K562 (cell line): ENCODE measurements at places on chromosomes 2 and 18.

- DNase-seq = no peak
These were observed 11.0 kb downstream of the PLA2R1 start for GRCh38 chr2:160051371-160051800.

GRCh38 chr2:142863485-142863961 lies 13.9 kb upstream of the KYNU start:
- no peak for DNase-seq

DNA sequence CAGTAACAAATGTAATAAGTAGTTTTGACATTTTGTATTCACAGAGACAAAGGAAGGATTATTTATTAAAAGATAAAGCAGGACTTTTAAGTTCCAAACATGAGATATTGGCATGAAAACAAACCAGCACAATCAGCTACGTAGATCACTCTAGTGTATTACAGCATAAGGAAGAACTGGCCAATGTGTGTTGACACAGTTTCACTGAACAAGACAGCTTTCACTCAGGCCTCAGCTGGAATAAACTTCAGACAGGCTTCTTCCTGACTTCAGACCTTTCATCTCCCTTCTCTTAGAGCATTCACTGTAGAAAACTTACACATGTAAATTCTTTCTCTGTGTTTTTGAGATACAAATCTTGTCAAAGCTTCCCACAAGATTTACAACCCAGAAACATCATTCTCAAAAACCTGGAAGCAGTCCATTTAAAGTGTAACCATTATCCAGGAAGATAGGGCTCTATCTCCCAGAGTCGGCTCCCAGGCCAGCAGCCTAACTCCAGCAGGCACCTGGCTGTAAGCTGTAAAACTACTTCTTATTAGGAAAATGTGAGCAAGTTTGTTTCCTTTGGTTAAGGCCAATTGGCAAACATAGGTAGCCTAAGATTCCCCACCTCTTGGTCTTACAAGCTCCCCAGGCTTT lies 768.3 kb upstream of the CDH7 start:
- no peak for DNase-seq

DNA sequence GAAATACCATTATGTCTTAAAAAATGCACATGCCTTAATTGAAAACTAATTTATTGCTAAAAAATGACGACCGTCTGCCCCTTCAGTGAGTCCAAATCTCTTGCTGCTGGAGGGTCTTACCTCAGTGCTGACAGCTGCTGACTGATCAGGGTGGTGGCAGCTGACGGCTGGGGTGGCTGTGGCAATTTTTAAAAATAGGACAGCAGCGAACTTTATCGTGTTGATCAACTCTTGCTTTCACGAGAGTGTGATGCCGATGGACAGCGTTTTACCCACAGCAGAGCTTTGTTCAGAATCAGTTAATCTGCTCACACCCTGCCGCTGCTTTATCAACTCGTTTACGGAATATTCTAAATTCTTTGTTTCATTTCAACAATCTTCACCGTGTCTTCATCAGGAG lies 21.2 kb upstream of the CTDP1 start:
- no peak for DNase-seq

- DNase-seq = no peak
These were observed 140.7 kb upstream of the SCN7A start for GRCh38 chr2:166634706-166635105.

GRCh38 chr2:207184768-207185167 lies 19.0 kb upstream of the KLF7 start:
- no peak for DNase-seq

DNA sequence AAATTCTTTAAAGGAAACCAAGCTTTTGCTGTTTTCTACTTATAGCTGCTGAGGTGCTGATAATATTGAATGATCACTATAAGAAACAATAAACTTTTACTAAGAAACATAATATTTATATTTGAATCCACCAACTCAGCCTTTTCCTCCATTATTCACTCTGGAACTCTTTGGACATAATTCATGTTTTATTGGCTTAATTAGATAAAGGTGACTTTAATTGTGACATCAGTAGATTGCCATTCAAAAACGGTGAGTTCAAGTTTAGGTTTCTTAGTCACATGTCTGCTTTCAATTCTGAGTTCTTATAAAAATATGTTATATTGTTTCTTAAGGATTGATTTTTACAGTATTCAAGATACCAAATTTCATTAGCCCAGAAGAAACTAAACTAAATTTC lies 24.0 kb downstream of the CCDC85A start:
- no peak for DNase-seq

- no peak for DNase-seq
These were observed 64.8 kb upstream of the PID1 start for GRCh38 chr2:229335877-229336346.

DNA sequence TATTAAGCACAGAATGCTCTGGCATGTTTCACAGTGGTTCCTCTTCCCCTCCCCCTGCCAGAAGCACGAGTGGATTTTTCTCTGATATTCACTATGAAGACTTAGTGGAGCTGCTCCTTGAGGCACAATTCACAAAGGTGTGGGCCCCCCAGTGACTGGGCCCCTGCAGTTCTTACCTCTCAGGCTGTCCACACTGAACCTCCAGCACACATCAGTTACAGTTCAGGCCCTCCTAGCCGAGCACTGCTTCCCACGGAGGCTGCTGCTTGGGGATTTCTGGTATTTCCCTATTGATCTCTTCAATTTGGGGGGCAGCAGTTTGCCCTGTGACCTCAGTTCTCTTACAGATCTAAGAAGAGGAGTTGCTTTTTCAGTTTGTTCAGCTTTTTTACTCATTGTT lies 236.1 kb downstream of the SH3RF3 start:
- DNase-seq = no peak

- DNase-seq = no peak
These were observed 203.9 kb downstream of the PRKCE start for GRCh38 chr2:45855374-45855773.

- DNase-seq = no peak
These were observed 747.1 kb upstream of the FSHR start for GRCh38 chr2:49901202-49902065.

GRCh38 chr2:184067502-184067901 lies 530.8 kb upstream of the ZNF804A start:
- DNase-seq = no peak

GRCh38 chr2:44126106-44126797 lies 42.4 kb upstream of the PPM1B start:
- DNase-seq = no peak

GRCh38 chr2:72157871-72158771 lies 10.5 kb upstream of the CYP26B1 start:
- no peak for DNase-seq

DNA sequence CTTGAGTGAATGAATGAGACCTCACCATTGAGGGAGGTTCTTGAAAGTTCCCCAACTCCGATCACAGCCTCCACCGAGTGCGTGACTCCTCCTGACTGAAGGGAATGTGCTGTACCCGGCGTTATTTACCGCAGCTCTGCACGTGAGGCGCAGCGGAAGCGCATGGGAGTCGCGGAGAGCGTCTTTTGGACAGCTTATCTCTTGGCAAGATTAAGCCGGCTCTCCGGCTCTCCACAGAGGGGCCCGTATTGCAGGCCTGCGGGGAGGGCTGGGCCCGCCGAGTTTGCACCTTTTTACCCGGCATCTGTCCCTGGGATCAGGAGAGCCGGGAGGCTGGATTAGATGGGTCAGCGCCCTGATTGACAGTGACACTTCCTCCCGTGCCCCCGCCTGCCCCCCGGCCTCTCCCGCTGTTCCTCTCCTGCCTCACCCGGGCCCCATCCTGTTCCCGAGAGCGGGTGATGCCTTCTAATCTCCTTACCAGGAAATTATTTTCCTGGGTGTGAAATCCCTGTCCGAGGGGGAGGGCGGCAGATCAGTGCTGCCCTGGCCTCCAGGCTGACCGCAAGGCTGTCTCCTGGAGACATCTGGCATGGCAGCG lies 176.3 kb downstream of the INHBB start:
- no peak for DNase-seq

DNA sequence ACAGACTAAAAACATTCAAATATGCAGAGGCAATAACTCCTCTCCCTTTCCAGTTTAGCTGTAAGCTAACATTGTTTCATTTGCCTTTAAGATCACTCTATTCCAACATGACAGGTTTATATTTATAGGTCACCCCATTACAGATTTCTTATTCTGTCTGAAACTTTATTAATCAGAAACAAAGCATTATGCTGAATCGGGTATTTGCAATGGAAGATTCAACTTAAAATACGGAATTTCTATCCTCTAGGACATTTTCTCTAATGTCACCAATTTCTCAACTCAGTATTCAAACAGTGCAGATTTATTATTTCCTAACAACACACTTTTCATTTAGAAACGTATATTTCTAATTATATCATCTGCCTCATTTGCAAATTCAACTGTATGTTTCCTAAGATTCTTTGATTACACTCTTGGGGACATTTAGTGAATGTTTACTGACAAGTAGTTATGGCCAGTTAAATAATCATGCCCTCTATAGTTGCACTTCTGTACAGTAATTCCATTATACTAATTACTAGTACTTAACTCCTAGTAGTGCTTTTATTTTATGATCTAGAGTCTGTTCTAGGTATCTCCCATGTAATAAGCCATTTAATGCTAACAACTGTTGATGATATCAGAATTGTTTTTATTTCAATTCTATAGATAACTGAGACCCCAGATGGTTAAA lies 358.1 kb downstream of the ERBB4 start:
- no peak for DNase-seq

DNA sequence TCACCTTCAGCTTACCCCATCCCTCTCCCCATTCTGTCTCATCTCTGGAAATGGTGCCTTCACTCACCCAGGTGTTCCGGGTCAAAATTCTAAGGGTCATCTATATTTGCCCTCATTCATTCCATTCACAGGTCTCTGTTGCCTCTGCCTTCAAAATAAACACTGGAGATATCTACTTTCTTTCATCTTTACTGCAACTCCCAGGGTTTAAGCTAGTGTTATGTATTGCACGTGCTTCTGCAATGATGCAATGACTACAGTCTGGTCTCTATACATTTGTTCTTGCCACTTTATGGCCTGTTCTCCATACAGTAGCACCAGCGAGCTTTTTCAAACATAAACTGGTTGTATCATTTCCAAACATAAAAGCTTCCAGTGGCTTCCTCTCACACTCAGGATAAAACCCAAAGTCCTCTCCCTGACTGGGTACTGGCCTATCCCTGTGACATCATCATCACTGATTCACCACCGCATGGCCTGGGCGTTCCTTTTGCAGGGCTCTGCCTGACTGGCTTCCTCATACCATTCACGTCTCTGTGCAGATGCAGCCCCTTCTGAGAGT lies 14.3 kb downstream of the DSG2 start:
- DNase-seq = no peak

DNA sequence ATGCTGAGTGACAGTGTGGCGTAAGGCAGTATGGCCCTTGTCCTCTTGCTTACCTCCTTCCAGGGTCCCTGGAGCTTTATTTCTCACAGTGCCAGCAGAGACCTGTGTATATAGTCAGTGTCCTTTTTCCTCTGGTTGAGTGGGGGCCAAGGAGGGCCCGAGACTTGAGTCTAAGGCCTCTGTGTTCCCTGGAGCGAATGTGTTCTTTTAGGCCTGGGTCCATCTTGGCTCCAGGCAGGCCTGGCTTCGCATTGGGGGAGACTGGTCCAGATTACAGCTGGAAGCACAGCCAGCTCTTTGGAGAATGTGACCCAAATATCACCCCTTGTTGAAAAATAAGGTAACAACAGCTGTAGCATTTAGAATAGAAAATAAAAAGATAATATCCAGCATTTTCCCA lies 5.0 kb downstream of the VAMP5 start:
- no peak for DNase-seq

GRCh38 chr18:59547581-59548182 lies 149.5 kb downstream of the CCBE1 start:
- peak; percentile 10 for DNase-seq

- no peak for DNase-seq
These were observed 43.5 kb upstream of the ZNF397 start for GRCh38 chr18:35197296-35197695.

GRCh38 chr2:176814740-176815367 lies 397.7 kb upstream of the HNRNPA3 start:
- DNase-seq = peak; percentile 34

DNA sequence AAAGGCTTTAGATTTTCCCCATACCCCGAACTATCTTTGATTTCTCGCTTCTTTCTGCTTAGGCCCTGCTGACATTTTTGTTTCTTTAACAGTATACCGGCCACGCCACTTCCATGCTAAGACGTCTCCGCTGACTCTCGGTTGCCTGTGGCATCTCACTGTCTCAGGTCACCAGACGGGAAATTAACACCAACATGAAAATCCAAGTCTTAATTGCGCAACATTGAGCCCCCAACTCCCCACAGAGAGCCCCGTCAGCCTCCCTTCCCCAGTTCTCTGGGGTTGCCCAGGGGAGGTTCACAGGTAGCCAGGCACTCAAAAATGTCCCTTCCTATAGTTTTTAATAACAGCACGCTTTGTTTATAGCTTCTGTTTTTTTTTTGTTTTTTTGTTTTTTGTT lies 30.2 kb downstream of the CD8B2 start:
- DNase-seq = no peak

- DNase-seq = no peak
These were observed 745.8 kb upstream of the CHAC2 start for GRCh38 chr2:53021828-53022227.

- no peak for DNase-seq
These were observed 312.4 kb upstream of the MC4R start for GRCh38 chr18:60684843-60685513.

DNA sequence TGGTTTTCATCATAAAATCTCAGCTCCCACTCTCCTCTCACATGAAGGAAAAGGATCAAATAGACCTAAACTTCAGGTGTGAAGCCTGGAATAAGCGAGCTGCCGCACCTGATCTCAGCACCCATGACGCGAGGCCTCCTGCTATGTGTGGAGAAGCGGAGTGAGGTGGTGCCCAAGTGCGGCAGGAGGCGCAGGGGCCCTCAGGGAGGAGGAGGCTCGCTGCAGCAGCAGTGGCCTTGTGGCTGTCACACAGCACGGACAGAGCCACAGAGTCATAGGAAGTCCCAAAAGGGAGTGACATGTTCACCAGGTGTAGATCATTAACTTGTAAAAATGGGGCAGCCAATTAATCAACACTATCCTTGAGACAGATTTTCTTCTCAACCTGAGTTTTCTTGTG lies 9.1 kb downstream of the SCLY start:
- no peak for DNase-seq

GRCh38 chr18:9069601-9070000 lies 32.9 kb upstream of the NDUFV2 start:
- no peak for DNase-seq

DNA sequence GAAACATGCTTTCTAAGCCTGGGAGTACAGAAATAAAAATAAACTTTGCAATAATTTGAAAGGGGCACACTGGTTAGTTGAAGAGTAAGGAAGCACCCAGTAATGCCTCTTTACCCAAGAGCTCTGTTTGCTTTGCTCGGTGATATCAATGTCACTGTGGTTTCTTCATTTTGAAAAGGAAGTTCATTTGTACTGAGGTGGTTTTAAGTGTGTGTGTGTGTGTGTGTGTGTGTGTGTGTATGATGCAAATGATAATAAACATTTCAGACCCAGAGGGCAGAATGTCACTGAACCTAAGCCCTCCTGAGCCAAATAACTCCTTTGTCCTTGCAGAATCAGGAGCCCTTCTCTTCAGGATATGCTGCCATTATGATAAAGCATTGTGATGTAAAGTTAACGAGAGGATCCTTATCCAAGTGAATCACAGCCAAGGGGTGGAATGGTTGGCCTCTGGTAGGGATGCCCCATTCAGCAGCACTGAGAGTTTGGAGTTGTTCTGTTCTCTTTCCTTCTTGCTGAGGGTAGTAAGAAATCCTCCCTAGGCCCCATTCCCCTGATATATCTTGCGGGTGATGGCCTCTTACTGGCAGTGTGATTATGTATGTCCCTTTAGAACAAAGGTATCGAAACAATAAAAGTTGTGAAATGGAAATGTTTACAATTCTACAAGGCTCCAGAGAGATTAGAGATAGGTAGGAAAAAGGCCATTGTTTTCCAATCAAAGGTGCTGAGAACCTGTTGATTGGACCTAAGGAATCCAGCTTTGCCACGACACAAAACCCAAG lies 7.6 kb downstream of the ITGA6 start:
- no peak for DNase-seq
